ENCODE measurements at places on chromosomes 12 and 14. TPM values are rescaled to one million over a fixed set of nuclear protein-coding genes. Genes with fewer than 3 reads are reported as not detected.

- no peak for DNase-seq
These were observed 137.4 kb downstream of the AEBP2 start for GRCh38 chr12:19576506-19577280.

GRCh38 chr14:68390741-68391140 lies 402.1 kb downstream of the ZFP36L1 start:
- peak; percentile 82 for DNase-seq

DNA sequence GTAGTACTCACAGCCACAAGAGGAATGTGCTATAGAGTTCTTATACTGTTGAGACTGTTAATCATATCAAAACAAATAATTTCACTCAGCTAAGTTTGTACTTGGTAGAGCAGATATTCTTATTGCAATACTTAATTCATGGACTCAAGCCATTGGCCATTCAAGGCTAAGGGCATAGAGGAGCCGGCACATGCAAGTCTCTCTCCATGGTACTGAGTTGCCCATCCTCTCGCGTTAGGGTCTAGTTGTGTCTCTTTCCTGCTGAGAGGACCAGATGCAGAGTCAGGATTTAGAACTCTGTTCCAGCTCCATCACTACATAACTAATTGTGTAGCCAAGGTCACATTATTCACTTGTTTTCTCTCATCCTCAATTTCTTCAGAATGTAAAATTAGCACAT lies 14.4 kb upstream of the TUNAR start:
- DNase-seq, result no peak

- DNase-seq, result peak; percentile 97
These were observed 220.3 kb downstream of the FBXL14 start for GRCh38 chr12:1373901-1374735.

- no peak for DNase-seq
These were observed 11.7 kb downstream of the PRKCH start for GRCh38 chr14:61333087-61333486.

GRCh38 chr12:131438881-131439280 lies 272.0 kb upstream of the SFSWAP start:
- DNase-seq, result no peak

DNA sequence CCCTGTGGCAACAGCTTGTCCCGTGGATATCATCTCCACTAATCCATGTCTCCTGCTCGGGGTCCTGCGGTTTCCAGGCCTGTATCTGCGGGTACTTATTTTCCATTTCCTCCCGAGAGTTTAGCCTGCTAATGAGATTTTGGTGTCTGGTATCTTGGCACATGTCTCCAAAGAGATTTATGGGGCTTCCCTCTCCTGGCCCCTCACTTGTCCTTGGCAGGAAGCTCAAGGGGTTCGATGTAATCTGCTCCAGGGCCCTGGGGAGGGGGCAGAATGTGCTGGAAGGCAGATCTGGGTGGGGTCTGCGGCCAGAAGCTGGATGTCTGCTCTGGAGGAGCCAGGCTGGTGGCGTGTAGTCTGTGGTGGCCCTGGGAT lies 85.7 kb downstream of the KIF26A start:
- no peak for DNase-seq

- no peak for DNase-seq
These were observed 22.2 kb downstream of the SGPP1 start for GRCh38 chr14:63705561-63706070.

GRCh38 chr12:92570056-92570753 lies 132.6 kb upstream of the PLEKHG7 start:
- DNase-seq, result peak; percentile 93

- DNase-seq, result no peak
These were observed 54.1 kb upstream of the BEGAIN start for GRCh38 chr14:100641274-100641860.

GRCh38 chr12:8678661-8679111 lies 16.1 kb upstream of the MFAP5 start:
- DNase-seq, result peak; percentile 59

GRCh38 chr14:100409003-100409360 lies 85.8 kb downstream of the SLC25A47 start:
- no peak for DNase-seq

DNA sequence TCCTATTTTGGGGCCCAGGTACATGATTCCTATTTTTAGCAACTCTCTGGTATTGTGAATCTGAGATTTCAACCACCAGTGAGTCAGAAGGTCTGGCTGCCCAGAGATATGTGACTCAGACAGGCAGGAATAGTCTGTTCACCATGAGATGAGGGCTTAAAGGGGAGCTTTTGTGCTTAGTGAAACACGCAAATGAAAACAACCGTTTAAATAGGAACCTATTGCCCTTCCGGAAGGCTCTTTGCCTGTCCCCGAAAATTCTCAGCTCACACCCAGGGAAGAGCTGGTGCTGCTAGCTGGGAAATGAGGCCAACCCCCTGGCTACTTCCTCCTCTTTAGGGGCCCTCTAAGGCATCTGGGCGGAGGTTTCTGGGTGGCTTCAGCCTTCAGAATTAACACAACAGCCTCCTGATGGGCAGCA lies 283.6 kb downstream of the CACNA1C start:
- DNase-seq, result peak; percentile 94

DNA sequence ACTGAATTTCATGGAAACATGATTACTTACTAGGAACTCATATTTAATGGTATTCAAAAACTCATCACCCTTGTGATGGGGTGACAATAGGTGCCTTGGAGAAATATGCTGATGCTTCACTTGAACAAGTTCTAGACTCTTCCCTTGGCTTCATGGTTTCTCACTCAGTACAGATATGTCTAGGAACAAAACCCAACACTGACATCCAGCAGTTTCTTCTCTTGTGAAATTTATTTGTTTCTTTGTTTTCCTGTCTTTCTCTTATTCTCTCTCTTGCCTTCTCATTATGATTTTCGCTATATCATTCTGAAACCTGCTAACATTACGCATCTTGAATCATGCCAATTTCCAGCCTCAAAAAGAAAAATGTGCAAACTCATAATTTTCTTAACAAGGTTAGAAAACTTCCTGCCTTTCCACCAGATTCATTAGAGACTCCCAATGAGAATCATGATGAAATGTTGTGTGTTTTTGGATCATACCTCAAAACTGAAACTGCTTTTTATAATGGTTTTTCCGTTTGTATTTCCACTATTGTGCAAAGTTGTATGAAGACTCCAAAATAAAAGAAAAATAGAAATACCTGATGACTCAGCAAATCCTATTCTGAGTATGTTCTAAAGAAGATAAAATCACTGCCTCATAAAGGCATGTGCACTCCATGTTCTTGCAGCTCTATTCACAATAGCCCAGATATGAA lies 1021.5 kb downstream of the TMEM121 start:
- no peak for DNase-seq

DNA sequence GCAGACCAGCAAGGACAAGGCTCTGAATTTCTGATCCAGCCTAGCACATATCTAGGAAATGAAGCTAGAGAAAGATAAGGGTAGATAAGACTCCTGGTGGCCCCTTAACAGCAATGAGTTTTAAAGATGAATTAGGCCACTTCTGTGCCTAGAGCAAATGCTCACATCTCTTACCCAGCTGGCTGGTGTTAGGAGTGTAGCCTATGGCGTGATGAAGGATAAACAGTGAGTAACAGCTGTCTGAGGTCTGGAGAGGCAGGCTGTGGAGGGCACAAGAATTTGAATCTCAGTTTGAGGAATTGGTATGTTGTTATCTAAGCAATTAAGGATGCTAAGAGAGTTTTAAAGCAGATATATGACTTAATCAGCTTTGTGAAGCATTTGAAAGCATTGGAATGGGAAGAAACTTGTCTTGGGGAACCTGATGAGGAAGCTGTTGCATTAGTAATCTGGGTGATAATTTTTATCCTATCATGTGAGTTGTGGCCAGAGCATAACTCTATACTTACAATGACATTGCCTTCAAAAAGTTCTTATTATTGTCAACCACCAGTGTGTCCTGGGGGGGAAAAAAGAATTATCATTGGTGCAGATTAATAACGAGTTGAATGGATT lies 161.8 kb downstream of the SRGAP1 start:
- peak; percentile 78 for DNase-seq

GRCh38 chr14:46197856-46198255 lies 453.7 kb downstream of the RPL10L start:
- no peak for DNase-seq

- no peak for DNase-seq
These were observed 7.8 kb downstream of the TRMT5 start for GRCh38 chr14:60973070-60973469.

DNA sequence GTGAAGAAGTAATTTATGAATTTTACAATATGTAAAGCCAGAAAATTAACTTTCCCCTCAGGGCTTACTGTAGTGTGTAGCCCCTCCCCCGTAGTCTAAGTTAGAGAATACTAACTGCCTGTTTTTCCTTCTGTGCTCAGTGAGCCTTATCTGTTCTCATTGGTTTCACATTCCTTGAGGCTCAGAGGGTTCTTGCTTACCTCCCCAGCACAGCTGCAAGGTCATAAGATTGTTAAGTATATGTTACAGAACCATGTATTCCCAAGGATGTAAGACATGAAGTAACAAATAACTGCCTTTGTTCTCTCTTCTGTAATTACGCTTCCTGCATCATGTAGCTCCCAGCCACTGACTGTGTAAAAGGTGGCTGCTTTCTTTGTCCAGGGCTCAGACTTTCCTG lies 1351.1 kb downstream of the TMEM121 start:
- no peak for DNase-seq

DNA sequence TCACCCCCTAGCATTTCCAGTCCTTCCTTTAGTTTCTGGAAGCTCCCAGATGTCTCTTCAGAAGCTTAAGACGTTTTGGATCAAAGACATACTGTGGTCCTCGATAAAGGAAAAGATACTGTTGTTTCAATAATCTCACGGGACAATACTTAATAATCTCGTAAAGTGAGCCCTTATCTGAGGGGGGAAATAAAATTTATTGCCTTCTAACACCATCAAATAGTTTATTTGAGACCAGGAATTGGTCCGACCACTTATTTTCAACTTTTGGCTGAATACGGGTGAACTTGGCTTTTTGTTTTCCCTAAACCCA lies 640 bp upstream of the G2E3 start:
- no peak for DNase-seq

DNA sequence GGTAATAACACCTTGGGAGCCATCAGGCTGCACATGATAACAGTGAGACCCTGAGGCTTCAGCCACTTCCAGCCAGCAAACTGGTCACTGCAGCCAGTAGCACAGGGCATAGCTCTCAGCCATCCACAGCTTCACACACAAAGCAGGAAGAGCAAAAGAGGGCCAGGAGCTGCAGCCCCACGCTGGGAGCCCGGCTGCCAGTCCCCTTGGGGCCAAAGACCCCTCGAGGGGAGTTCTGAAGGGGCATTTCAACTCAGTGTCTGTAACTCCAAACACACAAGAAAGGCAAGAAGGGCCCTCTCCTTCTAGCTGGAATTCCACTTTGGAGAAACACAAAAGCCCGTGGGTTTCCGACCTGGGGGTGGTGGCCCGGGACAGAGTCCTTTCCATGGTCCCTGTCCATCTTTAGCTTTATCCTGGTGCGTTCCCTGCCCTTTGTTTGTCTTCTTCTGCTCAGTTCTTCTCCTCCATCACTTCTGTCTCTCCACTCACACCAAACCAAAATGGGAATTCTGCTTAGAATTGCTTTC lies 151.8 kb upstream of the FKBP4 start:
- DNase-seq, result no peak

DNA sequence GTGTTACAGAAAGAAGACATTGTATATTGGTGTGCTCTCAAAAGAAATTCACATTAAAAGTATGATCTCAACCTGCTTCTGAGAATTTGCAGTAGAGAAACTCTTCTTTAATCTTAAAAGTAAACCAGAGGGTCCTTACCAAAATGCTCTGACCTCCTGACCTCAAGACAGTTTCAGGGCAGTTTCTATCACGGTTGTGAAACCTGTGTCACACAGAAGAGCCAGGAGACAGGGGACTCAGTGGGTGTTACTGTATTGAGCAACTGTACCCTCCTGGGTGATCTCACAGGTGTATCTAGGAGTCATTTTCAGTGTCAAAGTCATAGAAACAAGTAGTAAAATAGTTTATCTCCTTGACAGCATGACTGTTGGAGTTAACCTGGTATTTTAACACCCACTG lies 178.0 kb downstream of the GRIP1 start:
- no peak for DNase-seq

GRCh38 chr12:6038160-6038559 lies 86.3 kb downstream of the VWF start:
- peak; percentile 70 for DNase-seq

DNA sequence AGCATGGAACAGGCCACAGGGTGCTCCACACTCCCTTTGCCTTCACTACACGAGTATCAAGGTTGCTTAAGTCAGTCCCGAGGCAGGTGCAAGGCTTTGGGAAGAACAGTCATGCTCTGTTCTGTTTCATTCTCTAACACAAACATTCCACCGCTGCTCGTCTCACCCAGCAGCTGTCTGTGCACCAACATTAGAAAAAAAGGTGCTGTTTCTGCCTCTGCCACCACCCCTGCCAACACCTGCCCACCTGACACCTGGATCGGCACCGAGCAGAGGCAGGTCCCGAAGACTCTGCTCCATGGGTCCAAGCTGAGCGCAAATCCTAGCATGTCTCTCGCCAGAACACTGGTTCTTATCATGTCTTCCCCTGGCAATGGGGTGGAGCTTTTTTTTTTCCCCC lies 347.7 kb downstream of the TMEM132D start:
- no peak for DNase-seq

- no peak for DNase-seq
These were observed 122.8 kb upstream of the SOX5 start for GRCh38 chr12:24072302-24072701.

DNA sequence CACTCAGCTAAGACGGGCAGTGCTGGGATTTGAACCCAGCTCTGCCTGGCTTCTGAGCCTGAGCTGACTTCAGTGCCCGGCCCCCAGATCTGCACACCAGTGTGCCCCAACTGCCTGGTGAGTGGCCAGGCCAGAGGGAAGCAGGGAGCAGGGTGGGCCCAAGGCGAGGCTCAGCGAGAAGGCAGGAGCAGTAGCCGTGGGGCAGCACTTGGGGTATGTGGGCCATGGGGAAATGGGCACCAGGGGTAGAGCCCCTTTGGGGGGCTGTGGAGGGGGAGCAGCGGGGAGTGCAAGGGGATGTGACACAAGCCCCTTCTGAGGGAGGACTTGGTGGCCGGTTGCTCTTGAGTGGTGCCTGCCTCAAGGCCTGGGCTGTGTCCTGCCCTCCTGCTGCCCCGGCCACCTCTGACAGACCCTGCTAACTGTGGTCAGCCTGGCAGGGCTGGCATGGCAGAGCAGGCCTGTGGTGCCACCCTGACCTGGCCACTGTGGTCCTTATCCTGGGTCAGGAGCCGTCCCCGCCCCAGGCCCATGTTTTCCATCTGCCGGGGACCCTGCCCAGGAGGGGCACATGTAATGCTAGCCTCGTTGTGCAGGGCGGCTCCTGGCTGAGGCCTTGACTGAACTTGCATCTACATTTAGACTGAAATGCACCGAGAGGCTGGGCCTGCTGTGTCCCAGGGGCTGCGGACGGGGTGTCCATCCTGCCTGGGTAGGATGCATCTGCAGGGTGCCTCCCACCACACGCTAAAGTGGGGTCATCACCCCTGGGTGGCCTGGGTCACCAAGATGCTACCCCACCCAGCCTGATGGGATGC lies 90.5 kb downstream of the KIF26A start:
- no peak for DNase-seq

GRCh38 chr12:107399046-107399445 lies 286.6 kb upstream of the PWP1 start:
- peak; percentile 25 for DNase-seq

GRCh38 chr12:88142610-88142991 lies 494 bp downstream of the TMTC3 start:
- no peak for DNase-seq

- no peak for DNase-seq
These were observed 200.2 kb downstream of the TSPAN9 start for GRCh38 chr12:3277306-3277943.

Gene SMARCD1
- 33.4 TPM for total RNA-seq

Gene NANOG
- total RNA-seq, result 0.16 TPM

Gene KCNC2
- not detected for total RNA-seq

Gene RPS6KL1
- 0.09 TPM for total RNA-seq

Gene GALNT9
- total RNA-seq, result 0.49 TPM

Gene ITGB7
- 0.54 TPM for total RNA-seq

Gene RDH16
- 0.09 TPM for total RNA-seq

Gene CCDC38
- total RNA-seq, result not detected
